ENCODE measurements at places on chromosomes 5 and 9. TPM values are rescaled to one million over a fixed set of nuclear protein-coding genes. Genes with fewer than 3 reads are reported as not detected.

The ADCY2 gene
- 2.4 TPM for total RNA-seq

The OLFML2A gene
- 10.0 TPM for total RNA-seq

The RNF183 gene
- total RNA-seq: not detected

The SHISAL2B gene
- total RNA-seq: not detected

The SERF1A gene
- 9.1 TPM for total RNA-seq

The SLIT3 gene
- total RNA-seq: 9.4 TPM

The GABRA1 gene
- total RNA-seq: not detected

The LEAP2 gene
- not detected for total RNA-seq

The PTGES gene
- 5.4 TPM for total RNA-seq

The PTPRD gene
- 125 TPM for total RNA-seq

The DMGDH gene
- total RNA-seq: not detected

The C9orf40 gene
- 22.2 TPM for total RNA-seq

DNA sequence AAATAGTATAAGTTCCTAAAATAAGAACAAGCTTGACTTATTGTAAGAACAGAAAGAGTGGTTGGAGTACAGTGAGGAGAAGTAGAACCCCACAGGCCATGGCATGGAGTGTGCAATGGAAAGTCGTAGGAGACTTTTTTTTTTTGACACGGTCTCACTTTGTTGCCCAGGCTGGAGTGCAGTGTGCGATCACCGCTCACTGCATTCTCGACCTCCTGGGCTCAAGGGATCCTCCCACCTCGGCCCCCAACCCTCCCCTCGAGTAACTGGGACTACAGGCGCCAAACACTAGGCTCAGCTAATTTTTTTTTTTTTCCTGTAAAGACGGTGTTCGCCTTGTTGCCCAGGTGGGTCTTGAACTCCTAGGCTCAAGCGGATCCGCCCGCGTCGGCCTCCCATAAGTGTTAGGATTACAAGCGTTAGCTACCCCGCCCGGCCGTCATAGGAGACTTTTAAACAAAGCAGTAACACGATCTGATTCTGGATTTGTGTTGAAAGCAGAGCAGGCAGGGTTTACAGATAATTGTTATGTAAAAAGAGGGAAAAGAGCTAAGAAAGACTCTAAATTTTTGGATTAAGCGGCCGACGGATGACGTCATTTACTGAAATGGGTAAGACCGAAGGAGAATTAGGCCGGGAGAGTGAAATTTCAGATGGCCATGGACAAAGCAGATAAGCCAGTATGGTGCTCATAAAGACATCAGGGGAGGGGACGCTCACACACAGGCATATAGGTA, 752 bp downstream of the TSTD2 start:
- H3K36me3 ChIP-seq: no peaks in the 10 kb centered on the region
- H3K4me1 ChIP-seq: no peaks in the 10 kb centered on the region
- peak overlapping the region; percentile 99 for H3K27ac ChIP-seq
- no peaks in the 10 kb centered on the region for H3K27me3 ChIP-seq
- DNase-seq: peak; percentile 23
- peak overlapping the region; percentile 61 for H3K4me3 ChIP-seq

- no peaks in the 10 kb centered on the region for H3K4me1 ChIP-seq
- no peak overlapping the region for H3K27ac ChIP-seq
- H3K27me3 ChIP-seq: no peaks in the 10 kb centered on the region
- no peaks in the 10 kb centered on the region for H3K36me3 ChIP-seq
- no peak for DNase-seq
These were observed 117.3 kb upstream of the PLPPR1 start for GRCh38 chr9:100911273-100911672.

- no peak overlapping the region for H3K4me3 ChIP-seq
- no peaks in the 10 kb centered on the region for H3K36me3 ChIP-seq
- no peaks in the 10 kb centered on the region for H3K4me1 ChIP-seq
- no peak for DNase-seq
- H3K27me3 ChIP-seq: no peaks in the 10 kb centered on the region
- no peak overlapping the region for H3K27ac ChIP-seq
These were observed 176.6 kb upstream of the KCNN2 start for GRCh38 chr5:114185274-114185673.

DNA sequence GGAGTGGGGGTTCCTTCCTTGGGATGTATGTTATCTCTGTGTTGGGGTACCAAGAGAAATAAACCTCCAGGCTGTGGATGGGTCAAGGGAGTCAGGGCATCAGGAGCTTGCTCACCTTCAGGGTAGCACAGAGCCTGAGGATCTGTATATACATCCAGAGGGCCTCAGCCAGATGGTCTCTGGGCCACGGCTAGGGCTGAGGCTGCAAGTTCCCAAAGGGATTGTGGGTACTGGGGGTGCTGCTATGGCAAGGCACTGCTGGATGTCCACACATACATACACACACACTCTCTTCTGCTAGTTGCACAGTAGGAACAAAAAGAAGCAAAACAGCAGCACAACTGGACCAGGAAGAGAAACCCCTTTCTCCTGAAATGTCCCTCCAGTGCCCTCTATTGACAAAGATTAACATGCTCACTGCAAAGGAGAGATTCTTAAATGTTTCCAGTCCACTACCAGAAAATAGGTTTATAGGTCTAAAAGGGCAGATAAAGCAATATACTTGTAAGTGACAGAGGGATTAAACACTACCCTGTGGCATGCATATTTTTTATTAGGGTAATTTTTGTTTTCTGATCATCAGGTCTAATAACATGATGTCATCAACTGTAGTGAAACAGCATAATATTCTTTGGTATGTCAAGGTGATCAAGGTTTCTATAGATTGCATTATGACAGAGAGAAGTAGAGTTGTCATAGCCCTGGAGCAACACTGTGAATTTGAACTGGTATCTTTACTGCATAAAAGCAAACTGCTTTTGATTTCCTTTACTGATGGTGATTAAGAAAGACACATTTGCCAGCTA, 56.3 kb upstream of the KCNN2 start:
- no peak overlapping the region for H3K4me3 ChIP-seq
- H3K27me3 ChIP-seq: no peaks in the 10 kb centered on the region
- no peaks in the 10 kb centered on the region for H3K4me1 ChIP-seq
- DNase-seq: no peak
- no peak overlapping the region for H3K27ac ChIP-seq
- no peaks in the 10 kb centered on the region for H3K36me3 ChIP-seq

GRCh38 chr5:135162661-135163265, 128.7 kb upstream of the PITX1 start:
- no peaks in the 10 kb centered on the region for H3K27me3 ChIP-seq
- H3K36me3 ChIP-seq: no peaks in the 10 kb centered on the region
- no peak for DNase-seq
- H3K4me3 ChIP-seq: no peak overlapping the region

DNA sequence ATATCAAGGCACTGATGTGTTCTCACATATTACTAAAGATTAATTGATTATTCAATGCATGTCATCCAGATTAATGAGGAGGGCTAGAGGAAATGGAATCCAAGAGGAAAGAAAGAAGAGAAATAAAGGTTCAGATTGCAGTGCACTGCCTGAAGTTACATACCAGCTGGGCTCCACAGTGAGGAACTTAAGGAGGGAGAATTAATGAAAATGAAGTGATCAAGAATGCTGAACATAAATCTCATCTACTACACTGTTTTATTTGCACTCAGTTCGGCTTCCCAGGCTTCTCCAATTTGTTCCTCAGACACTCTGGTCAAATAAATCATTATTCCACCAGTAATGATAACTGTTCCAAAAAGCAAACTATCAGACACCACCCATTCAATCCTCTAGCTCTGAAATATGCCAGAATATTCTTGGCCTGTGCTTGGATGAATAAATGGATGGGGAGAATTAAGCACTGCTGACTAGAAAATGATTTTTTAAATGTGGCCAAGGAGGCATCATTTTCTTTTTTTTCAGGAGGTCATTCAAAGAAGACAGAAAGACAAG, 88.6 kb upstream of the FBN2 start:
- H3K4me3 ChIP-seq: no peak overlapping the region
- no peaks in the 10 kb centered on the region for H3K36me3 ChIP-seq
- no peak overlapping the region for H3K27ac ChIP-seq

GRCh38 chr5:85931220-85931619, 686.5 kb upstream of the COX7C start:
- no peak overlapping the region for H3K4me3 ChIP-seq
- H3K27ac ChIP-seq: no peak overlapping the region
- no peaks in the 10 kb centered on the region for H3K36me3 ChIP-seq
- no peaks in the 10 kb centered on the region for H3K4me1 ChIP-seq
- DNase-seq: no peak

DNA sequence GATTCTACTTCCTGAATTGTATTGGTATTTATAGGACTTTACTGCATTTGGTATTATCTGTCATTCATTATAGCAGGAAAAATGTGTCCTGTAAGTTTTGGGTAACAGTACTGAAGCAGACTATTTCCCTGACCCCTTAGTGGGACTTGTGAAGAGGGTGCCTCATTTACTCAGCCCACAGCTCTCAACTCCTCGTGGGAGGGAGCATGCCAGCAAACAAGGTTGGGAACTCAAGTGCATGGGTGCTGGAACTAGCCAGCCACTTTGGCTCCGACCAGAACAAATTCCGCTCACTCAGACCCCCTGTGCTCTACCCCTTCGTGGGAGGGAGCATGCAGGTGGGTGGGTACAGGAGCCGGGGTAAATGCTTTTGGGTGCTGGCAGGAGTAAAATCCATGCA, 1773.5 kb upstream of the WWC1 start:
- H3K27ac ChIP-seq: no peak overlapping the region
- H3K4me3 ChIP-seq: no peak overlapping the region
- no peak for DNase-seq
- H3K36me3 ChIP-seq: no peaks in the 10 kb centered on the region
- no peaks in the 10 kb centered on the region for H3K4me1 ChIP-seq

GRCh38 chr9:133637451-133638055, 1.4 kb downstream of the DBH start:
- no peak overlapping the region for H3K4me3 ChIP-seq
- H3K27ac ChIP-seq: no peak overlapping the region
- no peaks in the 10 kb centered on the region for H3K27me3 ChIP-seq
- DNase-seq: no peak

DNA sequence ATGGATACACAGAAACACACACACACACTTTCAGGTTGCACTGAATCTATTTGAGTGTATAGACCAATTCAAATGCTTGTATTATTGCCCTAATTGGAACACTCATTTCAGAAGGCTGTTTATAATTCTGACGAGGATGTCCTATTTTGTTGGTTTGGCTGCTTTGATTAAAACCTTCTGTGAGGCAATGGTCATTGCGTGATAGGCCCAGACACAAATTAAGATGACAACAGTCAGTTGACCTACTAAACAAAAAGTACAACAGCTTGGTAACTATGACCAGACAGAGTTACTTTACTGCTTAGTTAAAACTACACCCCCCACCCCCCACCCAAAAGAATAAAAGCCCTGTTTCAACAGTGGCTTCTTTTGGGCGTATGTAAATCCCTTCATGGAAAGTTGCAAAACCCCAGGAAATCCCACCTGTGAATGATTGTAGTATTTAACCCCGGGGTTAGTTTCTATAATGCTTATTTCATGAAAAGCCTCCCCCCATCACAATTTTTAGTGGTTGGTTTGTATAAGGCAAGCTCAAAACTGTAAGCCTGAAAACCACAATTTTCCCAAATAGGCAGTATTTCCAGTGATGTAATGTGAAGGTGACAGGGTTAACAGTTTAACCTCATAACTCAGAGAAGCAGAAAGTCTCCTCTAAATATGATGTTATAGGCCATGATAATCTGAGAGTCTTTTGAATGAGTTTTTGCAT, 340.8 kb downstream of the FGF10 start:
- H3K27ac ChIP-seq: no peak overlapping the region
- no peaks in the 10 kb centered on the region for H3K27me3 ChIP-seq
- H3K4me1 ChIP-seq: no peaks in the 10 kb centered on the region
- no peak for DNase-seq
- no peak overlapping the region for H3K4me3 ChIP-seq
- H3K36me3 ChIP-seq: no peaks in the 10 kb centered on the region

DNA sequence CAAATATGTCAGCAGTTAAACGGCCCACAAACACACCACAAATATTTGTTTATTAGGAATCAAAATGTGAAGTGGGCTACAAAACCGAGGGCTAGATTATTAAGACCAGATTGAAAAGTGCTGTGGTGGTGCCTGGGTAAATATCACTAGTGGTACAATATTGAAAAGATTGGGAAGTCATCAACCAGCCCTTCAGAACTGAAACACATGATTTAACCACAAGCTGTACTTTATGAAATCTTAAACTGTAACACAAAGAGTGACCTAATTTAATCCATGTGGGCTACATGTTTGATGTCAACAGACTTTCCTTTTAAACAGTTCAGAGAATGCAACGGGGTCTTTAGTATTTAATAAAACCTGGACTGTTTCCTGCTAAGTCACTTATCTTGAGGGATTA, 182.3 kb downstream of the SPATA31D1 start:
- H3K36me3 ChIP-seq: no peaks in the 10 kb centered on the region
- H3K4me3 ChIP-seq: no peak overlapping the region
- no peaks in the 10 kb centered on the region for H3K4me1 ChIP-seq
- no peak for DNase-seq

DNA sequence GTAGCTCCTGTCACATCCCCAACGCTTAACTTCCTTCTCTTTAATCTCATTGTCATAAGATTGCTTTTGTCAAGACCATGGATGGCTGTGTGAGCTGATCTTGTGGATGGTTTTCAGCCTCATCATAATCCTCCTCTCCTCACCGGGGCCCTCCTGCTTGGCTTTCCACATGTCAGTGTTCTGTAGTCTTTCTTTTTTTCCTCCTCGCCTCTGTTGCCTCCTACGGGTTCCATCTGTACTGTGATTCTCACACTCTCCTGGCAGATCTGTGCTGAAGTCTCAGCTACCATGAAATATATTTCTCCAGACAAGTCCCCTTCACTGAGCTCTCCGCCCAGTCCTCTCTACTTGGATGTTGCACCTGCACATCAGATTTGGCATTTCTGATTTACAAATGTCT, 34.9 kb upstream of the FAM120AOS start:
- no peaks in the 10 kb centered on the region for H3K27me3 ChIP-seq
- H3K4me1 ChIP-seq: no peaks in the 10 kb centered on the region

- no peaks in the 10 kb centered on the region for H3K36me3 ChIP-seq
- no peak for DNase-seq
- no peaks in the 10 kb centered on the region for H3K27me3 ChIP-seq
- no peaks in the 10 kb centered on the region for H3K4me1 ChIP-seq
These were observed 16.4 kb upstream of the ANXA6 start for GRCh38 chr5:151173711-151174611.

DNA sequence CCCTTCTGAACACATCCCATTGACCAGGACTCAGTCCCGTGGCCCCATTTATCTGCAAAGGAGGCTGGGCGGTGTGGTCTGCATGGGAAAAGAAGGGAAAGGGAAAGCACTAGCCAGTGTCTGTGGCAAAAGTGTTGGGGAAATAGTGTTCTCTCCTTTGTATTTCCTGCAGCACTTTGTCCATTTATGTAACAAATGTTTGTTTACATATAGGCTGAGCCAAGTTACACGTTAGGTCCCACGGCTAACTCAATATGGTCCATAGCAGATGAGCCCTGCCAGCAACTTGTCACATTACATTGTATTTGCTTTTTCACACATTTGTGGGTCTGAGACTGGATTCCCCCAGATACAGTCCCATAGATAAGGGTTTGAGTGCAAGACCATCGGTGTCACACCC, 260.5 kb downstream of the MSX2 start:
- H3K4me1 ChIP-seq: no peaks in the 10 kb centered on the region
- H3K27me3 ChIP-seq: no peaks in the 10 kb centered on the region
- no peak for DNase-seq
- H3K27ac ChIP-seq: no peak overlapping the region
- H3K36me3 ChIP-seq: no peaks in the 10 kb centered on the region
